ENCODE measurements at places on chromosomes 16 and 17.

DNA sequence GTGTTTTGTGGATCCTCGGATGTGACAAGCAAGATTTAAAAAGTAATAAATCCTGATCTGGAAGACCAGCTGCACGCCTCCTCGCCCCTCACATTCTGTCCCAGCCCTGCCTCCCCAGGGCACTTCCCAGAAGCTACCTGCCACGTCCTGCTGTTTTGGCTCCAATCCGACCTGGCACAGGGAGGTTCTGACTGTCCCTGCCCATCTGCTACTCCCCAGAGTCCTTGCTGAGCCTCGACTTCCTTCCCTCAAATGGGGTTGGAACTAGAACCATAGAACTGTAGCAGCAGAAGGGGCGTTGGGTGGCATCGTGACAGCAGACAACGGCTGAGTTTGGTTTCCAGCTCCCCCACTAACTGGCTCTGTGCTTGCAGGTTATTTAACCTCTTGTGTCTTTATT is 71.7 kb downstream of the RPH3AL start:
- no peak for DNase-seq

DNA sequence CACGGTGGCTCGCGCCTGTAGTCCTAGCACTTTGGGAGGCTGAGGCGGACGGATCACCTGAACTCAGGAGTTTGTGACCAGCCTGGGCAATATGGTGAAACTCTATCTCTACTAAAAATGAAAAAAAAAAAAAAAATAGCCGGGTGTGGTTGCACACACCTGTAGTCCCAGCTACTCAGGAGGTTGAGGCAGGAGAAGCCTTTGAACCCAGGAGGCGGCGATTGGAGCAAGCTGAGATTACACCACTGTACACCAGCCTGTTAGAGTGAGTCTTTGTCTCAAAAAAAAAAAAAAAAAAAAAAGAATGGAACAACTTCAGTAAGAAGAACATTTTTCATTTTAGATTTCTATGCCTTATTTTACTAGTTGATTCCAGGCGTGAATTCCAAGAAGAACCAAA is 2.7 kb downstream of the NUP85 start:
- DNase-seq = no peak

GRCh38 chr17:40038882-40039513 is 15.2 kb downstream of the MED24 start:
- DNase-seq = no peak

GRCh38 chr16:56108724-56109123 is 82.6 kb upstream of the GNAO1 start:
- DNase-seq = no peak

DNA sequence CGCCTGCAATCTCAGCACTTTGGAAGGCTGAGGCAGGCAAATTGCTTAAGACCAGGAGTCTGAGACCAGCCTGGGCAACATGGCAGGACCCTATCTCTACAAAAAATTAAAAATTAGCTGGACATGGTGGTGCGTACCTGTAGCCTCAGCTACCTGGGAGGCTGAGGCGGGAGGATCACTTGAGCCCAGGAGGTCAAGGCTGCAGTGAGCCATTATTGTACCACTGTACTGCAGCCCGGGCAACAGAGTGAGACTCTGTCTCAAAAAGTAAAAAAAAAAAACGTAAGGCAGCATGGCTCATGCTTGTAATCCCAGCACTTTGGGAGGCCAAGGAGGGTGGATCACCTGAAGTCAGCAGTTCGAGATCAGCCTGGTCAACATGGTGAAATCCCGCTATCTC is 263.6 kb downstream of the PARN start:
- no peak for DNase-seq

DNA sequence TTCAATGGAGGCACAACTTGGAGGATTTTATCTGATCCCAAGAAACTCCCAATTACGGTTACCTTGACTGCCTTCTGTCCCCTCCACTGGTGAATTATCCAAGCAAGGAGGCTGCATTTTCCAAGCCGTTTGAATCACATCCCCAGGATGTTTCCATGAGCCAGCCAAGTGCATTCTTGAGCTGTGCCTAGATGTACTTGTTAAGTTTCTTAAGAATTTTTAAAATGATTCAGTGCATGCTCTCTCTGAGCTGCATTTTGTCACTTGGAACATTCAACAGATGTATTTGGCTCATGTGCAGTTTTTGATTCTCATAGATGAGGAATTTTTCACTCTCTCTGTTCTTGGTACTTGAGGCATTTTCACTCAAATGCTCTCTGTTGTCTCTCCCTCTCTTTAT is 202.6 kb upstream of the MYOCD start:
- DNase-seq = no peak

- DNase-seq = peak; percentile 92
Observed at GRCh38 chr16:30458561-30459394, 13.1 kb upstream of the SEPHS2 start.

- no peak for DNase-seq
Observed at GRCh38 chr17:41329279-41329948, 13.9 kb upstream of the KRTAP17-1 start.

GRCh38 chr16:23964136-23964535 is 128.4 kb downstream of the PRKCB start:
- no peak for DNase-seq

DNA sequence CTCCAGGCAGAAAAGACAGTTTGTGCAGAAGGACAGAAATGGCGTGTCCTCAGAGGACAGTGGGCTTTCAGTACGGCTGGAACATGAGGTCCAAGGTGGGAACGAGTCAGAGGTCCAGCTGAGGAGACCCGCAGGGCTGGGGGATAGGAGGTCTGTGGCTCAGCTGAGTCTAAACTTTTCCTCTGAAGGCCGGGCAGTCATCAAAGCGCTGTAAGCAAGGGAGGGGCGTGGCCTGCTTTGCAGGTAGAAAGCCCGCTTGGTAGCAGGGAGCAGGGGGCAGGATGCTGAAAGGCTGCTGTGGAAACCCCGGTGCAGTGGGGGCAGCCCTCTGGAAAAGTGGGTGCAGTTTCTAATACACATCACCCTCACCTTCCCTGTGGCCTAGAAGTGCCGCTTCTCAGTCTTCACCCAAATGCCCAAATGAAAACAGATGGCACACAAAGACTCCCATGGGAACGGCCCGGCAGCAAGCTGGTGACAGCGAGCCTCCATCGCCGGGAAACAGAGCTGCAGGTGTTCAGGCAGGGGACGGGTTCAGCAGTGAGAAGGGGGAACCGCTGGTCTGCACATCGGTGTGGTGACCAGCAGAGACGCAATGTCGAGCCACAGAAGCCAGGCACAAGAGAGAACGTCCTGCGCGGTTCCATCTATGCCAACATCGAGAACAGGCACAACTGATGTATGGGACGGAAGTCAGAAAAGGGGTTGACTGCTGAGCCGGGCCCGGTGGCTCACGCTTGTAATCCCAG is 12.2 kb upstream of the OSGIN1 start:
- no peak for DNase-seq

- no peak for DNase-seq
Observed at GRCh38 chr16:9650284-9650683, 531.9 kb downstream of the GRIN2A start.

DNA sequence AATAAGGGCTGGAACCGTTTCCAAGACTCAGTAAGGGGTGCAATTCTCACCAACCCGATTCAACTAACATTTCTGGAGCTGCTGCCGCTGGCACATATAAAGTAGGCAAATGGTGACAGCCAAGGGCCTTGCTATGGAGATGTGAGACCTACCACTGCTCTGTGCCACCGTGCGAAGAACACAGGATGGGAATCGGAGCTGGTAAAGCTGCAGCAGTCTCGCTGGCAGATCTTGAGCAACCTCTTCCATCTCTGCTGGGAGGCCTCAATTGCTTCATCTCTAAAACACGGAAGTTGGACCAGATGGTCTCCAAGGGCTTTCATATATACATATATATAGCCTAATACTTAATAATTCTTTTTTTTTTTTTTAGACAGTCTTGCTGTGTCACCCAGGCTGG is 128.9 kb upstream of the RCVRN start:
- DNase-seq = no peak

DNA sequence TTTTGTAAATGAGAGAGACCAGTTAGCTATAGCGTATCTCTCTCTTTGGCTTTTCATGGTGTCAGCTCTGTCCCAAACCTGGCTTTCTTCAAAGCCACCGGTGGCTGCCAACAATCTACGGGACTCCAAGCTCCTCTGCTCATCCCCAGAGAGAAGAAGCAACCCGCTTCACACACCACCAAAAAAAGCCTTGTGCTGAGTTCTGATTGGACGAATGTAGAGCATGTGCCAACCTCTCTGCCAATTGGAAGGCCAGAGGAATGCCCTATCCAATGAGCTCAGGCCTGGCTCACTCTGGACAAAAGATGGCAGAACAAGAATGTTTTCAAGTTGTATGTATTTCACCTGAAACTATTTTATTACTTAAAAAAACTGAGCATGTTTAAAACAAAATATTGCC is 202.4 kb downstream of the C16orf95 start:
- no peak for DNase-seq

DNA sequence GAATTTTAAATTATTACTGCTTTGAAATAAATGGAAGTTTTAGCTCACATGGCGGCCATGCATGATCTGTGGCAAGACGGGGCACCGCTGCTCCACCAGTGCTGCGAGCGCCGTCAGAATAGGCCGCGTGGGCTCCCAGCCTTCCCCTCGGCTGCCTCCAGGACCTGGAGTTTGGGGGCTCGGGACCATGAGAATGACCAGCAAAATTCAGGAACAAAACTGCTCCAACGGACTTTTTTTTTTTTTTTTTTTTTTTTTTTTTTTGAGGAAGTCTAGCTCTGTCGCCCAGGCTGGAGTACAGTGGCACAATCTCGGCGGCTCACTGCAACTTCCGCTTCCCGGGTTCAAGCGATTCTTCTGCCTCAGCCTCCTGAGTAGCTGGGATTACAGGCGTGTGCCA is 38.3 kb upstream of the AKAP1 start:
- DNase-seq = no peak

DNA sequence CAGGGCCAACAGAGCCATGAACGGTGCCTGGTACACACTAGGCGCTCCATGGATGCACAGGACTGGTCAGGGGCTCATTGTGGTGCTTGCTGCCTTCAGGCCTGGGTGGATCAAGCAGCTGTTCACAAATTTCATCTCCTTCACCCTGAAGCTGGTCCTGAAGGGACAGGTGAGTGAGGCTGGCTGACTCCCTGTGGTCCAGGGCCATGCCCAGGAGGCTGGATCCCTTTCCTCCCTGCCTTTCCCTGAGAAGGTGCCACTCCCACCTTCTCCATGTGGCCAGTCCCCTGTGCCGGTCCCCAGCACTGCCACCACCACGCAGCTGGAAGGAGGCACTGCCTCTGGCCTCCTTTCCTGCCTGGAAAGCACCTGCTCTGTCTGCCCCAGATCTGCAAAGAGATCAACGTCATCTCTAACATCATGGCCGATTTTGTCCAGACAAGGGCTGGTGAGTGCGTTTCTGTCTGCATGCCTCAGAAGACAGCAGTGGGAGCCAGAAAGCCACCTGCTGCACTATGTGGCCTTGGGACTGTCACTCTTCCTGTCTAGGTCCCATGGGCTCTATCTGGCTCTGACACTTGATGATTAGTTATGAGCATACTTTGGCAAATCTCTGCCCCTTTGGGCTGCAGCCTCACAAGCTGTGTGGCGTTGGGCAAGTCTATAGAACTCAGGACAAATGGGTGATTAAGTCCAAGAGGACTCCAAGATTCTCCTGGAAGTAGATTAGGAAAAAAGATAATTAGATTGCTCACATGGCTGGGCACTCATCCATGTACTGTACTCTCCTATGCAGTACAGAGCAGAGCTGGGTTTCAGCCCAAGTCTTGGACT is 9.4 kb downstream of the CETP start:
- no peak for DNase-seq

GRCh38 chr16:22070361-22071330 is 21.7 kb upstream of the VWA3A start:
- DNase-seq = no peak

GRCh38 chr16:79735271-79735670 is 134.7 kb upstream of the MAF start:
- no peak for DNase-seq

- DNase-seq = no peak
Observed at GRCh38 chr16:85399583-85400284, 213.4 kb upstream of the GSE1 start.

DNA sequence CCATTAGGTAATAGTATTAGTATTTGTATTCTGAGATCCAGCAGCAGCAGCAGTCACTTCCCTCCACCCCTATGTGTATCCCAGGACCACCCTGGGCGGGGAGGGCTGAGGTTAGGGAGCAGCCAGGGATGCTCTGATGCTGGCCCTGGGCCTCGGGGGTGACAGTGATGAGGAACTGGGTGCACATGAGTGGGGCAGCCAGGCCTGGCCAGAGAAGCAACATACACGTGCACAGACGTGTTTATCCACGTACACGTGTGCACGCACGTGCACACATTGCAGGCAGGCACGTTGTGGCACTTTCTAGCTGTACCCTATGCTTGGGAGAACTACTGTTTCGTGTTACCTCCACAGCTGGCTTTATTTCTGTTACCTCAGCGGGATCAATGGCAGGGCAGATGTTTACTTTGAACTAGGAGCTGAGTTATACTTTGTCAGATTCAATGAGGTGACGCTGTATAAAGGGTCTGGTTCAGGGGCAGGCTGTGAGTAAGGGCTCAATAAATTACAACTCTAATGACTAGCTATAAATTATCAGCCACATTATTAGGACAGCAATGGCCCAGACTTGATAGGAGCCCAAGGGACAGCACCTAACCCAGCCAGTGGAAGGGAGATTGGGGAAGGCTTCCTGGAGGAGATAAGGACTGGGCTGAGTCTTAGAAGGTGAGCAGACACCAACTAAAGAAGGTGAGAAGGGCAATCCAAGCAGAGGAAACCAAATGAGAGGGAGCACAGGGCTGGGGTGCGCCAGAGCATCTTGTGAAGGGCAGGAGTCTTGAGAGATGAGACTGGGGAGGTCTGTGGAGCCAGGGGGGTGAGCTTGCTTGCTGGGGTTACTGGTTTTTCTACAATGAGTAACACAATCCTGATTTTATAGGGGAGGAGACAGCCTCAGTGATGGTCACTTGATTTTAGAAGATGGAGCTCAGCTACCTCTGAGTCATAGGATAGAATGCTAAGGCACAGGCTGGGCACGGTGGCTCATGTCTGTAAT is 22.4 kb upstream of the CA4 start:
- no peak for DNase-seq

GRCh38 chr17:36900160-36900512 is 37.1 kb upstream of the LHX1 start:
- no peak for DNase-seq

GRCh38 chr17:76556765-76557367 is 17.0 kb downstream of the PRCD start:
- DNase-seq = peak; percentile 44

DNA sequence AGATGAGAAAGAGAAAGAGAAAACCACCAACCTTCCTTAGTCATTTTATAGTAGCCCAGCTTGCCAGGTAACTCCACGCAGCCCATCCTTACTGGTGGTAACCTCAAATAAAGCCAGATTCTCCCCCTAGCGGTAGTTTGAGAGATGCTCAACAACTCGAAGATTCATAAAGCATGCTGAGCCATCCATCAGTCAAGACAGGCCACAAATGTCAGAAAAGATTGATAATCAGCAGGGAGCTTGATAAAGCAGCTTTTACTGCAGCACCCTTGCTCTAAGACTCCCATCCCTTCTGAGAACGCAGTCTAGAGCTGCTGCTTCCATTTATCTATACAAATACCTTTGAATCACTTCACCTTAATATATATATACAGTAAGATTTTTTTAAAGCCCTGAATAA is 451.5 kb upstream of the HSBP1 start:
- DNase-seq = peak; percentile 4
